ENCODE measurements at places on chromosomes 7 and 10. TPM values are rescaled to one million over a fixed set of nuclear protein-coding genes. Genes with fewer than 3 reads are reported as not detected.

DNA sequence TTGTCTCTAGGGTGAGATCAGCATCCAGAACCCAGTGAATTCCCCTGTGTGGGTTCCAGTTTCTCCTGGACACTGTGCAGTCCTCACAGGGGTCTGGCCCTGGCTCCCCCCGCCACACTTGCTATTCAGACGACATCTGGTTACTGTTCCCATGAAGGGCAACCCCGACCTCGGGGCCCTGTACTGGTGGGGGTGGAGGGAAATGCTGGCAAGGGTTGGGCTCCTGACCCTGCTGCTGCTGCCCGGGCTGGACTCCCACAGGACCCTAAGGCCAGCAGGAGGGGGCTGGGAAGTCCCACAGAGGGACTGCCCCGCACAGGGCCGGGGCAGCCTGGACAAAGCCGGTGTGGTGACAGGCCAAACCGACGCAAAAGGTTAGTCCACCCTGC lies 768 bp upstream of the CPA1 start:
- no peak for DNase-seq

GRCh38 chr10:49367600-49367999 lies 28.3 kb downstream of the DRGX start:
- DNase-seq = no peak

GRCh38 chr7:76262683-76263402 lies 39.6 kb upstream of the HSPB1 start:
- DNase-seq = peak; percentile 66

DNA sequence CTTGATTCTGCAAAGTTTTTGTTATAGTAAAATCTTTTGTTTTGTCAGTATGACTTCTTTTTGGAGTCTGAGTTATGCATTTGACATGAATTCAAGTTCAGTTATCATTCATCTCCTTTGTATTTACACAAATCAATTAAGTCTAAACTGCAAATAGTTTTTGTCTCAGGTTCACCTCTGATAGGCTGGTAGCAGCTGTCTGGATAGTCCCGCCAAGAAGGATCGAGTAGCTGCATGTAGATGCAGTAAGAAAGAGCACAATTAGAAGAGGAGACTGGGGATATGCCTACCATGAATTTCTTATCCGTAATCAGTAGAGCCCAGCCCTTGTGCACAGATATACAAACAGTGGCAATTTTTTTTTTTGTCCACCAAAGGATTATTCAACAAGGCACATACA lies 392.5 kb upstream of the ETV1 start:
- no peak for DNase-seq

- no peak for DNase-seq
Measured at GRCh38 chr10:15571575-15571974, 148.1 kb downstream of the ITGA8 start.

DNA sequence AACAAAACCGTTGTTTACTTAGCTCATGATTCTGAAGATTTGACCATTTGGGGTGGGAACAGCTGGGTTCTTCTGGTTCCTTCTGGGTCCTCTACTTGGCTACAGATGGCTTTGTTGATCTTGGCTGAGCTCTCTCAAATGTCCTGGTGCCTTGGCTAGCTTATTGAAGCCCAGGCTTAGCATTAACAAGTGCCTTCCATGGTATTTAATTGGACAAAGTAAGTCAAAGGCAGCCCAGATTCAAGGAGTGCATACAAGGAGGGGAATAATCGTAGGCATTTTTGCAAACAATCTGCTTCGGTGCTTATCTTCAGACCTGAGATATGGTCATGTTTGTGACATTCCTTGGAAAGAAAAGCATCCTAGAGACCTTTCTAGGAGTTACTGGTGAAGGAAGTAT lies 81.4 kb downstream of the ADCYAP1R1 start:
- DNase-seq = no peak

- DNase-seq = no peak
Measured at GRCh38 chr10:102615361-102615760, 28.9 kb upstream of the TRIM8 start.

DNA sequence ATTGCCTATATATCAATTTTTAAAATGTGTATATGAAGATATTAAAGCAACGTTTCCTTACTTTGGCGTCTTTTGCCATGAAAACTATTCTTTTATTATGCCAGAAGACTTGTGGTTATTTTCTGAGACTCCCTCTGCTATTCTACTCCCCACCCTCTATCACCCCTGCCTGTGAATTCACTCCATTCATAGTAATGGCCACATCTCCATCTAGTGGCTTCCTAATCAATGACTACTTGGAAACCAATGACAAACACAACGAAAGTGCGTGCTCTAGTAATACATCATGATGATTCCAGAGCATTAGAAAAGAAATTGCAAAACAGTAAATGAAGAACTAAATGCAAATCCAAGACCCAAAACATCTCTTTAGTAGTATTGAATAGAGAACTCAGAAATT lies 186.7 kb upstream of the HGF start:
- DNase-seq = peak; percentile 84

- no peak for DNase-seq
Measured at GRCh38 chr7:116162992-116163391, 47.3 kb upstream of the TES start.

GRCh38 chr7:30057741-30058140 lies 29.5 kb downstream of the PLEKHA8 start:
- DNase-seq = no peak

DNA sequence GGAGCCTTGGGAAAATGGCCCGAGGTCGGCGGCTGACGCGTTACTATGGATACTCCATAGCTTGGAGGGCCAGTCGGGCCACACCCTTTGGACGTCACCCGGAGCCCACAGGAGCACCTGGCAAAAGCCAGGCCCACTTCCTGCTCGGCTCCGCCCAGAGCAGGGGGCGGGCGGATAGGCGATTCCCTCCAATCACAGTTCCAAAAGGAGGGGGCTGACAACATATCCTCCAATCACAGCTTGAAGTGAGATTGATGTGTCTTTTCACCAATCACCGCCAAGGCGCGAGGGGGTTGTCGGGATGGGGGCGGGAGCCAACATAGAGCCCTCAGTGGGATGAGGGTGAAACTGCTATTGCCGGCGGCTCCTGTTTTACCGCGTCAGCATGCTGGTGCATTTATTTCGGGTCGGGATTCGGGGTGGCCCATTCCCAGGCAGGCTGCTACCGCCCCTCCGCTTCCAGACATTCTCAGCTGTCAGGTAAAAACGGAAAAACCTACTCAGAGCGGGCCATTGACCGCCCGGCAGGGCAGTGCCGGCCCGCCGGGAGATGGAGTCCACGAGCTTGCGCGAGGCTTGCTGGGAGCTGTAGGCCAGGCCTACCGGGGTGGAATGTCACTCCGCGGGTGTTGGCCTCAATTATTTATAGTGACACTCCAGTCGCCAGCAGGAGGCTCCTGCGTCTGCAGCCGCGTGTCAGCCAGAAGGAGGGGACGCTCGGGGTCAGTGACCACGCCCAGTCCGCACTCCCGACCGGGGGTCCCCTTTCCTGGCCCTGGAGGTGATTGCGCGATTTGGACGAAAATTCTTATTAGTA lies at the start of gene ABCB8:
Gene ABCB8, plus strand, starts transcription at position 320 of the 817 bp plus-strand sequence. Its CDS starts 66 bp downstream, at position 386.
- peak; percentile 93 for DNase-seq

DNA sequence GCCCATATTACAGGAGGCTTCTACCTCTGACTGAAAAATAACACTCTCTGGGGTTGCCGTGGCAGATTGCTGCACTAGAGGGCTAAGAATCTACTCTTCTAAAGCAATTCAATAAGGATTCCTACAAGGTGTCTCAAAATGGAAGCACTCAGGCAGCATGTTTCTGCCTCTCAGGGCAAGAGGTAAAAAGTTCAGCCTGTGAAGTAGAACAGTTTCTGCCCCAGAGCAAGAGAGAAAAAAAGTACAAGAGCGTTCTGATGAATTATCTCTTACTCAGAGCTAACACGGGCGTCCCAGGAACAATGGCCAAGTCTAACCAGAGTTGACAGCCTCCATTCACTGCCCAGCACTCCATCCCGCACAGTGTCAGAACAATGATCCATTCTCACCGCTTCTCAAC lies 71.3 kb upstream of the TES start:
- DNase-seq = no peak

GRCh38 chr7:135709508-135709907 lies 18.5 kb downstream of the SLC13A4 start:
- DNase-seq = no peak

DNA sequence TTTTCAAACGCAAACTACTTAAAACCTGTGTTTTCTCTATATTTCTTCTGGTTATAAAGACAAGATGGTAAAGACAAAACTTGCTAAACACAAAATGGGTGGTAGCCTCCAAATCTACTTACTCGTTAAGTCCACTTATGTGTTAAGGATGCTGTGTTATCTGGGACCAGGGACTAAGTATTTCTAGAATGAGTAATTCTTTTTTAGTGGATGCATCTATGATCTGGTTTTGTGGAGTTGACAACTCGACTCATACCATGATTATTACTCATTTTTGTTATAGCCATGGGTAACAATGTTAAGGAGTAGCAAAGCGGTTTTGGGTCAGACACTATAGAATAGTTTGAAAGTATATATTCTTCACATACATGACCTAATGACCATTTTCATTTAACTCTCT lies 239.5 kb upstream of the FOXP2 start:
- DNase-seq = no peak

GRCh38 chr10:129946859-129947258 lies 17.2 kb downstream of the EBF3 start:
- DNase-seq = no peak

- no peak for DNase-seq
Measured at GRCh38 chr7:68689087-68689433, 909.2 kb upstream of the AUTS2 start.

GRCh38 chr10:87867453-87867852 lies 4.0 kb downstream of the PTEN start:
- no peak for DNase-seq

DNA sequence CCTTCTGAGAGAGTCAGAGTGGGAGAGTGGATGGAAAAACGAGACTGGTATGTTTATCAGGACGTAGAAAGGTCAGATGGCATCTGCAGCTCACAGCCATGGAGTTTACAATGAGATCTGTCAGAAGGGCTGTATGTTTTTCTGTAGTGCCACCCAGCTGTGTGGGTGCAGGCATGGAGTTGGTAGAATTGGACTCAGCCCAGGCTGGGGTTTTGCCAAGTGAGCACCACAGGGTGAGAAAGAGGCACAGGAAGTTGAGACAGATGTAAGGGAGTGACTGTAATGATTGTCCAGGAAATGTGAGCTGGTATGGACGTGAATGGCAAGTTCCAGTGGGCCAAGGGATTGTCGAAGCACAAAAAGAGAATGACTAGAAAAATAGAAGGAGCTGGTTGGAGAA lies 9.1 kb upstream of the ZYX start:
- no peak for DNase-seq

GRCh38 chr10:13831711-13832141 lies 245.0 kb downstream of the PRPF18 start:
- no peak for DNase-seq

DNA sequence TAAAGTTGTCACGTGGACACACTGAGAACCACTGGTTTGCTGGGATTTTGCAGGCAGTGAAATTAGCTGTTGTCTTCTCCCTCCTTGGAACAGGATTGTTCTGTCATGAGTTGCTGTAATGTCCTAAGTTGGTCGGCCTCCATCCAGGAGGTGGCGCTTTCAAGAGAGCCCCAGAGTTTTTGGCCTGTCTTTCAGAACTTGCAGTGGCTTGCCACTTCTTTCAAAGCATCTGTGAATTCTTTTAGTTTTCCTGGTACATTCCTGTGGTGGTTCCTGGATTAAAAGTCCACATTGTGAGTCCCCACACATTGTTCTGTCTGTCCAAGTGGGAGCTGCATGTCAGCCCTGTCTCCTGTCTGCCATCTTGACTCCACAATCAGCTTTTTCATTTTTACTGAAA lies 133.8 kb downstream of the PON1 start:
- no peak for DNase-seq

- no peak for DNase-seq
Measured at GRCh38 chr10:51651063-51651462, 48.3 kb downstream of the CSTF2T start.

DNA sequence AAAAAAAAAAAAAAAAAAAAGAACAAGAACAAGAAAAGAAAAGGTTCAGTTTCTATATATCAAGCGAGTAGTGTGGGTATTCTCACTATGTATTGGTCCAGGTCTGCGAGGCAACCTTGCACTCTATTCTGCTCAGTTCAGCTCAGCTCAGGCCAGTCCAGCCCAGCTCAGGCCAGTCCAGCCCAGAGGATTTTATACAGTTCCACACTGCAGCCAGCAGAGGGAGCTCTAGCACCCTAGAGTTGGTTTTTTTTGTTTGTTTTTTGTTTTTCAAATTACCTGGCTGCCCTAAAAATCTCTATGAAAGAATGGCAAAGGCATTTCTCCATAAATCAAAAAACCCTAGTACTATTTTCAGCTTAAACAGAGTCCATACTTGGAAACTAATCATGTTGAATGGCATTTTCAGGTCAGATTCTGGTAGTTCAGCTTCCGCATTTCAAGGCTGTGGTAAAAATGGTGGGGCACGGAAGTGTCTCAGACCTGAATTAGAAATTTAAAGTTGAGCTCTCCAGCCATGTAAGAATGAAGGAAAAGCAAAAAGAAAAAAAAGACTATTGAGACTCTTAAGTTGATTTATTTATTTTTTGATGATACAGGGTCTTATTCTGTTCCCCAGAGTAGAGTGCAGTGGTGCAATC lies 55.2 kb upstream of the GSDME start:
- DNase-seq = peak; percentile 35

OR6V1 gene
- total RNA-seq = not detected

BEND7 gene
- total RNA-seq = 5.7 TPM

TIAL1 gene
- total RNA-seq = 20.5 TPM

MMRN2 gene
- 0.27 TPM for total RNA-seq

ADAM12 gene
- under 0.01 TPM for total RNA-seq

GRID1 gene
- total RNA-seq = under 0.01 TPM

TMEM26 gene
- total RNA-seq = under 0.01 TPM

LANCL2 gene
- total RNA-seq = 17.0 TPM

TMEM225B gene
- total RNA-seq = 0.54 TPM

BAIAP2L1 gene
- total RNA-seq = under 0.01 TPM

LRGUK gene
- 0.54 TPM for total RNA-seq

CYP2C19 gene
- not detected for total RNA-seq

SPDYE18 gene
- 0.54 TPM for total RNA-seq

MYOZ1 gene
- not detected for total RNA-seq

UCMA gene
- not detected for total RNA-seq

SLC18A3 gene
- total RNA-seq = under 0.01 TPM

PRKG1 gene
- total RNA-seq = 67.3 TPM
